IPS DF 6.9 (cell line): ENCODE measurements at places on chromosomes 3 and 15.

GRCh38 chr3:194098081-194098842 is 37.7 kb upstream of the HES1 start:
- peaks cover 3% of the 10 kb centered on the region; the same call in 1 of the 2 replicates for H3K4me1 ChIP-seq
- H3K27me3 ChIP-seq = no peaks in the 10 kb centered on the region
- DNase-seq = no peak
- H3K36me3 ChIP-seq = no peaks in the 10 kb centered on the region

DNA sequence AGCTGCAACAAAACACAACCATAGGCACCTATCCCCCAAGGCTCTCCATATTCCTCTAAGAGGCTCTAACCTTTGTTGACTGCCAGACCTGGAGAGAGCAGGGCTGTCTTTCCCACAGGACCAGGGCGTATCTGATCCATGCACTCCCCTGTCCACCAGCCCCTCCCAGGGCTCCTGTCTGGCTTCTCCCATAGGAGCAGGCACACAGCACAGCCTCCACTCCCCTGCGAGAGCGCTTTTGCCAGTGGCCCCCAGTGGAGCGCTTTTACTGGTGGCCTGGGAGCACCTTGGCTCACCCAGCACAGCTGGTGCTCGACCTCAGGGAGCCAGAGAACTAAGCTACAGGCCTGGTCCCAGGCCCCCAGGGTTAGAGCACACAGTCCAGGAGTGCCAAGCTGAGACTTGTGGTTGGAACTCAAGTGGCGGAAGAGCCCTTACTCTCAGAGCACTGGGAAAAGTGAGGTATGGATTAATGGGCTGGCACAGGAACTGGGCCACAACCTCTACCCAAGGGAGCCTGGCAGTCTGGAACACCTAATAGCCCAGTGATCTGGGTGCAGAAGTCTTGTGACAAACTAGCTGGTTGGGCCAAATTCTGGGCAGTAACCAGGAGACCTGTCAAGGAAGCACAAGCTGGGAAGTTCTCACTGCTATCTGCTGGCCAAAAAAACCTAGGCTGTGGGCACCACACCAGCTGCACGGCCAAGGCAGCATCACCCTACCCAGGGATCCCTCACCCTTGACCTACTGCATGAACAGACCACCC is 79.6 kb downstream of the PPP2R3A start:
- no peaks in the 10 kb centered on the region for H3K27me3 ChIP-seq
- no peak overlapping the region for H3K4me3 ChIP-seq
- no peaks in the 10 kb centered on the region for H3K36me3 ChIP-seq
- no peaks in the 10 kb centered on the region for H3K4me1 ChIP-seq
- H3K27ac ChIP-seq = no peak overlapping the region

DNA sequence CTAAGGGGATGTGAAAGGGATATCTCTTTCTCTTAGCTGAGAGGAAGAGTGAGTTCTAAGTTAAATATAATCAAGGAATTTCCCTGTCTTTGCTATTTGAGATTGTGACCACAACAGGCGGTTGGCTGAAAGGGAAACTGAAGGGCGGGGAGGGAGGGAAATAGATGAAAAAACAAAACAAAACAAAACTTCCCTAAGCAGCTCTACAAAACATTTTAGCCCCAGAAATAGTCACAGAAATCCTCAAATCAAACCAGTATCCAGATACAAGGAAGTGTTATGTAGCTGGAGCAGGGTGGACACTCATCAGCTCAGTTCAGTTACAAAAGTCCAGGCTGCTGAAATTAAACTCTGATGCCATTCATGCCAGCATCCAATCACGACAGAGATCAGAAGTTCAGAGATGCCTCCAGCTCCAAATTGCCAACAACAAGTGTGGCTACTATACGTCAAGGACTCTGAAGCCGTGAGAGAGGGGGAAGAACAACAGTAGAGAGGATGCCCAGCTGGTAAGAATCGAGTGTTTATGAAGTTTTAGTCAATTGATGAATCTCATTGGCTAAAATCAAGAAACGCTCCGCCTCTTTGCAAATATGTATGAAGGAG is 319 bp upstream of the TP63 start:
- no peaks in the 10 kb centered on the region for H3K36me3 ChIP-seq
- no peaks in the 10 kb centered on the region for H3K27me3 ChIP-seq

- no peaks in the 10 kb centered on the region for H3K36me3 ChIP-seq
- peak; percentile 13 for DNase-seq
- H3K27ac ChIP-seq = no peak overlapping the region
- no peaks in the 10 kb centered on the region for H3K27me3 ChIP-seq
- no peak overlapping the region for H3K4me3 ChIP-seq
Observed at GRCh38 chr3:155701882-155702465, 42.9 kb downstream of the PLCH1 start.

GRCh38 chr15:48317221-48317620 is 14.0 kb upstream of the DUT start:
- DNase-seq = no peak
- no peak overlapping the region for H3K27ac ChIP-seq
- peaks cover 6% of the 10 kb centered on the region; the same call in 1 of the 2 replicates for H3K4me1 ChIP-seq
- H3K36me3 ChIP-seq = no peaks in the 10 kb centered on the region
- H3K4me3 ChIP-seq = no peak overlapping the region

DNA sequence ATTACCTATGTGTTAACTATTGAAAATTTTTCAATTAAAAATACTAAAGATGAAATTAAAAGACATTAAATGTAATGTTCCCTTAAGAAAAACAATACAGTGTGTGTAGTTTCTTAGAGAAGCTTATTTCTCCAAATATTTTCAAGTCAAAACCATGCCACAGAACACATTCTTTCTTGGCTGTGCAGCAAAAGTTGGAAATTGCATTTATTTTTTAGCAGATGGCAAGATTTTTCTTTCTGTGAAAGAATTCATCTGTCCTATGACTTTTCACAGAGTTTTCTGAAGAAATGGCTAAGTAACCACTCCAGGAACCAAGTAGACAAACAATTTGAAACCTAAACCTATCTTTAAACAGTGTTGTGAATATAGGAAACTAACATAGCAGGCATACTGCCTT is 47.2 kb downstream of the IMPG2 start:
- no peak overlapping the region for H3K4me3 ChIP-seq
- H3K27ac ChIP-seq = no peak overlapping the region
- H3K36me3 ChIP-seq = no peaks in the 10 kb centered on the region
- H3K4me1 ChIP-seq = no peaks in the 10 kb centered on the region
- peaks cover 19% of the 10 kb centered on the region for H3K27me3 ChIP-seq

DNA sequence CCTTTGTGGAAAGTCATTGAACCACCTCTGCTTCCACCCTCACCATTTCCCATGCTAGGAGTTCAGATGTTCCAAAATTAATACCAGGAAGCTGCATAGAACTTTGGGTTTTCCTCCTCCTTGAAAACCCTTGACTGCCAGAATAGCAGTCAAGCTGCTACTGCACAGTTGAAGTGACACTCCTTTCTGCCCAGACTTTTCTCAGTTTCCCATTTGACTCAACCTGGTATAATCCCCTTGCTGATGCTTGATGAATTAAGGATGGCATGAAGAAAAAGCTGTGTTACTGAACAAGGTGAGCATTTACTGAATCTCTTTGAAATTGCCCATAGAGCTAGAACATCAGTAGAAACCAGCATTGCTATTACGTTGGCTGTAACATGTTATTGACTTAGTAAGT is 286.0 kb downstream of the EDEM1 start:
- H3K4me3 ChIP-seq = no peak overlapping the region
- no peak for DNase-seq
- H3K27me3 ChIP-seq = no peaks in the 10 kb centered on the region
- H3K36me3 ChIP-seq = no peaks in the 10 kb centered on the region

- H3K4me1 ChIP-seq = no peaks in the 10 kb centered on the region
- H3K27me3 ChIP-seq = no peaks in the 10 kb centered on the region
Observed at GRCh38 chr3:43638594-43639447, 17.0 kb upstream of the ANO10 start.

DNA sequence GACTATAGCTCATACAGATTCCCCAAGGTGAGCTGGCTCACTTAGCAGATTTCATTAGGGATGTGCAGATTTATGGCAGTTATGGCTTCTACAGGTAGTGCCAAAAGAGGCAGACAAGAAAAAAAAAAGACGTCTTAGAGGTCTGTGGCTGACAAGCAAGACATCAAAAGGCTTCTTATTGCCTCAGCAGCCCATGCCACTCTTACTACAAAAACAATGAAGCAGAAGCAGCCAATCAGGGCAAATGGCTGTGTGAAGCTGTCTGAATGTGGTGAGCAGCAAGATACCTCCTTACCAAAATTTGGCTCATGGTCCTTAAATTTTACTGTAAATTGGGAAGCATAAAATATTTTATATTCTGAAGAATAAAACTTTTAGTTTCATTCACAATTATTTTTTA is 557.5 kb upstream of the GOLIM4 start:
- no peak overlapping the region for H3K27ac ChIP-seq
- no peaks in the 10 kb centered on the region for H3K27me3 ChIP-seq
- no peaks in the 10 kb centered on the region for H3K36me3 ChIP-seq
- no peak for DNase-seq
- no peak overlapping the region for H3K4me3 ChIP-seq

GRCh38 chr3:125480656-125481374 is 39.2 kb downstream of the SNX4 start:
- H3K27me3 ChIP-seq = no peaks in the 10 kb centered on the region
- H3K36me3 ChIP-seq = no peaks in the 10 kb centered on the region; the same call in 1 of the 2 replicates
- H3K27ac ChIP-seq = no peak overlapping the region
- H3K4me3 ChIP-seq = no peak overlapping the region

DNA sequence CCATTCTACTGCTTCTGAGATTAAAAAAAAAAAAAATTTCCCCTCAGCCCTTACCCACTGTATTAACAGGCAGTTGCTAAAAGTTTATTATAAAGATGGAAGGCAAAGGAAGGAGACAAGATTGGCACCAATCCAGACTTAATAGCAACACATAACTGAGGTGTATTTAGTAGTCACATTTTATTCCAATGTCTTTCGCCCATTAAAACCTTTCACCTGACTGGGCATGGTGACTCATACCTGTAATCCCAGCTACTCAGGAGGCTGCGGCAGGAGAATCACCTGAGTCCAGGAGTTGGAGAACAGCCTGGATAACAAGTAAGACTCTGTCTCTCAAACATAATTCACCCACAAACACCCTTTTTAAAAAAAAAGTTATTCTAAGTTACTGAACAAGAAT is 4.4 kb downstream of the ACAP2 start:
- no peak for DNase-seq
- no peaks in the 10 kb centered on the region; the same call in 1 of the 2 replicates for H3K4me1 ChIP-seq
